ENCODE measurements at places on chromosomes 5 and 9. TPM values are rescaled to one million over a fixed set of nuclear protein-coding genes. Genes with fewer than 3 reads are reported as not detected.
A peak's percentile ranks its signal among the peaks of the same experiment; 100 is the strongest.

- no peak overlapping the region for H3K4me3 ChIP-seq
- H3K27me3 ChIP-seq: no peaks in the 10 kb centered on the region
- no peak overlapping the region for H3K27ac ChIP-seq
- DNase-seq: no peak
- H3K4me1 ChIP-seq: no peaks in the 10 kb centered on the region
These were observed 385.0 kb upstream of the SLC30A5 start for GRCh38 chr5:68708842-68709170.

DNA sequence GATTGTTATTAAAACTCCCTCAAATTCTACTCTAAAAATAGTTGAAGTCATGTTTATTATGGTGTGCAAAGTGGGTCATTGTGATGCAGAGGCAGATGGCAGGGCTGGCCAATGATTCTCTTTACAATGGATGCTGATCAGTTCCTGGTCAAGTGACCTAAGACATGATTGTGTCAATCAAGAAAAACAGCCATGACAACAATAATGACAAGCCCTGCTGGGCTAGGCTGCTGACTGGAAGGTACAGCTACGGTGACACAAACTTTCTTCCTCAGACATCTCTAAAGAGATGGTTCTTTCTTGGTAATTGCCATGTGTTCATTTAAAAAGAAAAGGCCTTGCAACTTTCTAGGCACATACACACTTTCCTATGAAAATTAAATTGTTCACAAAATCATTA is 3.6 kb downstream of the SLC24A2 start:
- no peaks in the 10 kb centered on the region for H3K27me3 ChIP-seq
- no peak overlapping the region for H3K27ac ChIP-seq
- H3K4me3 ChIP-seq: no peak overlapping the region
- no peak for DNase-seq
- peaks cover 8% of the 10 kb centered on the region for H3K4me1 ChIP-seq

GRCh38 chr9:128992995-128993394 is 35.1 kb downstream of the SH3GLB2 start:
- no peak for DNase-seq
- H3K4me1 ChIP-seq: no peaks in the 10 kb centered on the region
- H3K36me3 ChIP-seq: peaks cover 31% of the 10 kb centered on the region
- no peak overlapping the region for H3K27ac ChIP-seq

GRCh38 chr5:38547257-38547656 is 9.2 kb downstream of the LIFR start:
- H3K27ac ChIP-seq: peak overlapping the region; percentile 51
- no peak for DNase-seq
- no peaks in the 10 kb centered on the region for H3K36me3 ChIP-seq
- no peaks in the 10 kb centered on the region for H3K27me3 ChIP-seq

DNA sequence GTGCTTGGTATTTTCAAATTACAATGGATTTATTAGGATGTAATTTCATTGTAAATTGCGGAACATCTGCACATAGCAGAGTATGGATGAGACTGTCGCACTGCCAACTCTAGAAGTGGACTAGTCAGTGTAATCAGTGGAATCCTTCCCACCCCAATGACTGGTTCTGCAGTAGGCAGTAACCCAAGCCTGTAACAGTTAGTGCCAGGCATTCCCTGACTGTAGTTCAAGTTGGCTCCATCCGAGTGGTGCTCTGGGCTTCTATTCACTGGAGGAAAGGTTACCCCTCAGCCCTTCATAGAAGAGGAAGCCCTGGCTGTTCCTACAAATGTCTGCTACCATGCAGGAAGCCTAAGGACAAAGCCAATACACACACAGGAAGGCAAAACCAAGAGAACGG is 23.2 kb downstream of the AK3 start:
- no peak overlapping the region for H3K27ac ChIP-seq
- no peak for DNase-seq
- no peaks in the 10 kb centered on the region for H3K4me1 ChIP-seq
- no peak overlapping the region for H3K4me3 ChIP-seq
- no peaks in the 10 kb centered on the region for H3K27me3 ChIP-seq
- peaks cover 38% of the 10 kb centered on the region for H3K36me3 ChIP-seq

DNA sequence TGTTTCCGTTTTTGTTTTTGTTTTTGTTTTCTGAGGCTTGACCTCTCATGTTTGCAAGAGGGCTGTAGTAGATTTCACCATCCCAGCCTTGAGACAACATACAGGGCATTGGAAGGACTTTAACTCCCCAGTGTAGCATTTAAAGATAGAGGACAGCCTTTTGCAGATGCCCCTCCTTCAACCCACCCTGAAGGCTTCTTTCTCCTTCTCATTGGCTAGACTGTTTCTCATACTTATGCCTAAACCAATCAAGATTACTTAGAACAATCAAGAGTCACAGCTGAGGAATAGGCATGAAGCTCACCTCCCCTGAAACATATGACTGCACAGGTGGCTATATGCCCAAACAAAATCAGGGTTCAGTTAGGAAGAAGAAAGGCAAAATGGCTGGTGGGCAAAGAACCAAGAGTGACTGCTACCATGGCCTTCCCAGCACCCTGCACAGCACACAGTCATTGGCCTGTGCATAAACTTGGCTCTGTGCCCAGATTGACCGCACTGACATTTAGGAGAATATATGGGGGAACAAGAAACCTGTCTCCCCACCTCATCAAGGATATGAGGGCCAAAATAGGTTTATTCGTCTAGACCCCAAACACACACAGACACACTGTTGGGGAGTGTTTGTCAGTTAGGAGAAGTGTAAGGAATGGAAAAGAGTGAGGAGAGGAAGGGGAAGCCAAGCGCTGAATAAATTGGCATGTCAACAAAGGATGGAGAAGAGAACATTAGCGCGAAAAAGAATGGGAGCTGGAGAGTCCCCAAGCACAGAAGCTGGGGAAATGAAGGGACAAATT is 137.3 kb upstream of the RANBP3L start:
- H3K4me3 ChIP-seq: no peak overlapping the region
- peaks cover 8% of the 10 kb centered on the region for H3K4me1 ChIP-seq
- no peak overlapping the region for H3K27ac ChIP-seq
- H3K36me3 ChIP-seq: no peaks in the 10 kb centered on the region

DNA sequence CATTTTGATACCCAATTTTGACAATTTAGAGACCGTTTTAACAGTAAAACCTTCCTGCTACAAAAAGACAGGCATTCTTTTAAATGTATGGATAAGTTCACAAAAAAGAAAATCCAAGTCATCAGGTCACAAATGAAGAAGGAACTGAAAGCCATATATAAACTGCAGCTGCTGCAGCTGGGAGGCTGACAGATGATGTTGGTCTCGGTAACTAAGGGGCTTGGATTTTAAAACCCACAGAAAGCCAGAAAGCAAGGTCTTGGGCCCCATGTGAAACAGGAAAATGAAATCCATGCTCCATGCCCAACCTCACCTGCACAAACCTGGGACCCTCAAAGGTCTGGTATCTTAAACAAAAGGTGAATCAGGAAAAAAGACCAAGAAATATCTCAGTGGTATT is 15.7 kb upstream of the C5orf34 start:
- no peak overlapping the region for H3K27ac ChIP-seq
- DNase-seq: no peak
- no peaks in the 10 kb centered on the region for H3K27me3 ChIP-seq
- no peak overlapping the region for H3K4me3 ChIP-seq
- H3K36me3 ChIP-seq: peaks cover 30% of the 10 kb centered on the region

DNA sequence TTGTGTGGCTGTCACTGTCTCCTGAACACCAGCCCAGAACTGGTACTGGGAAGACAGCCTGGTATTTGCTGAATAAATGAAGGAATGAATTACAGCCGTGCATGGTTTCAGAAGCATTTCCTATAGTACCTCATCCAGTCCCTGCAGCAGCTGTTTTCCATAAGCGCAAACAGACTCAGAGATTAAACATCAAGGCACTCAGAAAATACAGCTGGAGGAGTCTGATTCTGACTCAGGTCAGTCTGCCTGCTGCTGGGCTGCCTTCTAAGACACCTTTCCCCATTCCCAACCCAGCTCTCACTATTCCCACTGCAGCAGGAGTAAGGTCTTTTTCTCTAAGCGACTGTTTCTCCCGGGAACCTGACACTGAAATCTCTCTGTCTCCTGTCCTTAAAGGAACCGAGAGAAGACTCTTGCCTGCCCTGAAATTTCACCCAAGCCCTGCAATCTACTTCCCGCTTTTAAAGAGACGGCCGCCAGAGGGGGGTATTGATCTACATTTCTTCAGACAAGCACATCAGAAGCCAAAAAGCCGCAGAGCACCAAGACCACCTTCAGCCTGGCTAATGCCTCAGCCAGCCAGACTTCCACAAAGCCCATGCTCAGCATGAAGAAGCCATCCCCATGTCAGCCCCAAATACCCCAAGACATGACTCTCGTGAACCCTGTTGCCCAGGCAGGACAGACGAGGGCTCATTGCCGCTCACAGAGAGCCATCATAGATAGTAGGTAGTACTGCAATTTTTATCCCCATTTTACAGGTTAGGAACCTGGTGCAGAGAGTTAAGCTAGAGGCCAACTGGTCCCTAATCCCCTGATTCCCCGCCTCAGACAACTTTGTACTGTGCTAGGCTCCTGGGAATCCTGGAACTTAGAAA is 5.4 kb upstream of the FOXI1 start:
- peak; percentile 72 for DNase-seq
- H3K27me3 ChIP-seq: no peaks in the 10 kb centered on the region
- H3K36me3 ChIP-seq: no peaks in the 10 kb centered on the region
- no peak overlapping the region for H3K4me3 ChIP-seq

GRCh38 chr9:92617195-92617813 is 52.6 kb downstream of the IPPK start:
- no peak overlapping the region for H3K4me3 ChIP-seq
- peak overlapping the region; percentile 7 for H3K27ac ChIP-seq
- H3K36me3 ChIP-seq: peaks cover 3% of the 10 kb centered on the region
- H3K4me1 ChIP-seq: peaks cover 11% of the 10 kb centered on the region
- no peaks in the 10 kb centered on the region for H3K27me3 ChIP-seq

DNA sequence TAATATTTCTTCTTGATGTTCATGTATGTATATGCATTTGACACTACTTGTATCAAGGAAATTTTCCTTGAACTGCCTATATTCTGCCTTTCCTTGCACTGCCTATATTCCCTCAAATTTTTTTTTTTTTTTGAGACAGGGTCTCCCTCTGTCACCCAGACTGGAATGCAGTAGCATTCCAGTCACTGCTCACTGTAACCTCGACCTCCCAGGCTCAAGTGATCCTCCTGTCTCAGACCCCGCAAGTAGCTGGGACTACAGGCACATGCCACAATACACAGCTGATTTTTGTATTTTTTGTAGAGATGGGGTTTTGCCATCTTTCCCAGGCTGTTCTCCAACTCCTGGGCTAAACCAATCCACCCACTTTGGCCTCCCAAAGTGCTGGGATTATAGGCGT is 4.1 kb downstream of the HMGCS1 start:
- no peaks in the 10 kb centered on the region for H3K27me3 ChIP-seq
- no peak overlapping the region for H3K27ac ChIP-seq
- no peak for DNase-seq
- H3K4me1 ChIP-seq: peaks cover 49% of the 10 kb centered on the region
- no peak overlapping the region for H3K4me3 ChIP-seq

DNA sequence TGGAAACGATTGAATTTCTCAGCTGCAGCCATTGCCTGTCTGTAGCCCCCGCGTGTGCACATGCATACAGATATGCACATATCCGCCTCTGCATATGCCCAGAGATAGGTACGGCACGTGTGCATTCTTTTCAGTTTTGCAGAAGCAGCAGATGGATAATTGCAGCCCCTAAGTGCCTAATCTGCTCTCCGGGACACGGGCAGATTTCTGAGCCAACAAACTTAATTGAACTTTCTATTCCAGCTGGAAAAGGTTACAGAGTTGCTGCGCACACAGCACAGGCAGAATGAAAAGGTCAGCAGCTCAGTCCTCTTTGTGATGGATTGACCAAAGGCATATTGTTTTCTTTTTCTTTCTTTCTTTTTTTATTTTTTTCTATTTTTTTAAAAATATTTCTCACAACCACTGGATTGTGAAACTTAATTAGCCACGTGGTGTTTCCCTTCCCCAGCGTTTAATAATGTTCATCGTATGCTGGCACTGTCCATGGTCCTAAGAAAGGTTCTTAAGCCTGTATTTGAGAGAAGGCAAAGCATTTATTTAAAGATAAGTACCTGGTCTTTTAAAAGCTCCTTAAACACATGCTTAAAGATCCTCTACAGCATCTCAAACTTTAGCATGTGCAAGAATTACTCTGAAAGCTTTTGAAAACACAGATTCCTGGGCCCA is 270.2 kb upstream of the BRINP1 start:
- H3K27ac ChIP-seq: no peak overlapping the region
- no peak overlapping the region for H3K4me3 ChIP-seq
- H3K36me3 ChIP-seq: no peaks in the 10 kb centered on the region
- H3K27me3 ChIP-seq: no peaks in the 10 kb centered on the region
- no peaks in the 10 kb centered on the region for H3K4me1 ChIP-seq

DNA sequence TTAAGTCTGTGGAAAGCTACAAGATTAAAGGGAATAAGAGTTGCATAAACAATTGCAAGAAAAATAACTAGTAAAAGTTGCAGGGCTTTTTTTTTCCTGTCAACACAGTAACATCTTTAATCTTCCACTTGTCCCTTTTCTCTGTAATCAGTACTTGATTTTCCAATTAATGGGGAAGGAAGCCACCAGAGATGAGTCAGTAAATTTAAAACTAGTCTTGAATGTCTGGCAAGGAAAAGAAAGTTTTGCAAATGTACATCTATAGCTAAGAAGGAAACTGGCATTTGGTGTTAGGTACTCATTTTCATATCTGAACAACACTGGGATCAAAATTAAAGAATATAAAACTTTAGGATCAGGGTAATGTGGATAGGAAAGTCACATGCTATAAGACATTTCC is 17.1 kb downstream of the DAP start:
- no peak for DNase-seq
- no peaks in the 10 kb centered on the region for H3K36me3 ChIP-seq
- peaks cover 77% of the 10 kb centered on the region for H3K4me1 ChIP-seq
- H3K27me3 ChIP-seq: no peaks in the 10 kb centered on the region
- no peak overlapping the region for H3K27ac ChIP-seq

GRCh38 chr5:149810856-149811255 is 80.7 kb downstream of the PPARGC1B start:
- H3K4me3 ChIP-seq: no peak overlapping the region
- no peak for DNase-seq
- H3K27me3 ChIP-seq: no peaks in the 10 kb centered on the region

- peak overlapping the region; percentile 50 for H3K27ac ChIP-seq
- no peaks in the 10 kb centered on the region for H3K27me3 ChIP-seq
- peaks cover 54% of the 10 kb centered on the region for H3K4me1 ChIP-seq
- H3K36me3 ChIP-seq: no peaks in the 10 kb centered on the region
- no peak for DNase-seq
These were observed 1.3 kb downstream of the BRD3 start for GRCh38 chr9:134066526-134066912.

DNA sequence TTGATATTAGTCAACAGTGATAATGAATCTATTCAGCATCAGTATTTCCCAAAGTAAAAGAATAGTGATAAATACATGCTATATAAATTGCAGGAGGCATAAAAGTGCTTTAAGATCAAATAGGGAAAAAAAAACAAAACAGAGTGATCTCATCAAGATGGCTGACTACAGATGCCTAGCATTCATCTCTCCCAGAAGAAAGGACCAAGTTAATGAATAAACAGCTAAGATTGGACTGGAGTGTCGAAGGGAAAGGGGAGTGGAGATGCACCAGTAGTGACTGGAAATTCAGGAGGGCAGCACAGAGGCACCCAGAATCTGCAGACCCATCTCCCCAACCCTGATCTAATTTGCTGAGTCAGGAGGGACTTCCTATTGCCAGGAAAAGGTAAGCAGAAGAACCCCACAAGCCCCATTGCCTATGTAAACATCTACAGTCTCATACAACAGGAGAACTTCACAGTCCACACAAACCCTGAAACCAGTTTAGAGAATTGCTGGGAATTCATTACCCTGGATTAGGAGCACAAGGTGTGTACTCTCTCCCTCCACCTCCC is 699.4 kb downstream of the PTPRD start:
- H3K36me3 ChIP-seq: no peaks in the 10 kb centered on the region
- no peaks in the 10 kb centered on the region for H3K27me3 ChIP-seq
- H3K4me1 ChIP-seq: no peaks in the 10 kb centered on the region
- H3K4me3 ChIP-seq: no peak overlapping the region

Gene TAF11L5
- not detected for total RNA-seq

Gene ASPN
- total RNA-seq: 3.6 TPM
